ENCODE measurements at places on chromosomes 11 and 22. TPM values are rescaled to one million over a fixed set of nuclear protein-coding genes. Genes with fewer than 3 reads are reported as not detected.

SPON1 gene
- 18.3 TPM for total RNA-seq

FXYD2 gene
- total RNA-seq = not detected

MS4A15 gene
- total RNA-seq = not detected

ANKK1 gene
- total RNA-seq = under 0.01 TPM

SLN gene
- not detected for total RNA-seq

VWCE gene
- total RNA-seq = 1.7 TPM

DEPDC7 gene
- 7.4 TPM for total RNA-seq

KCNJ1 gene
- total RNA-seq = not detected

PHOX2A gene
- not detected for total RNA-seq

XKR3 gene
- not detected for total RNA-seq

TMEM86A gene
- total RNA-seq = 0.83 TPM

TMPRSS4 gene
- total RNA-seq = not detected

LRRC74B gene
- not detected for total RNA-seq

IGLL1 gene
- not detected for total RNA-seq

SCGB1D2 gene
- total RNA-seq = not detected

KRTAP5-1 gene
- total RNA-seq = not detected

KLHL35 gene
- 3.0 TPM for total RNA-seq

OR52A1 gene
- total RNA-seq = not detected

PRRG4 gene
- total RNA-seq = under 0.01 TPM

USP2 gene
- total RNA-seq = 0.09 TPM

CCDC87 gene
- total RNA-seq = 0.28 TPM

TTC36 gene
- total RNA-seq = 0.46 TPM

OR10A2 gene
- not detected for total RNA-seq

CALCB gene
- not detected for total RNA-seq

SHANK3 gene
- total RNA-seq = 0.57 TPM

GAB4 gene
- total RNA-seq = not detected

PYGM gene
- total RNA-seq = 3.1 TPM

SPTBN2 gene
- total RNA-seq = 0.43 TPM

KIAA1671 gene
- total RNA-seq = 0.83 TPM

BIK gene
- total RNA-seq = not detected

OR4C12 gene
- total RNA-seq = not detected

C22orf23 gene
- 0.14 TPM for total RNA-seq

CEND1 gene
- 0.85 TPM for total RNA-seq

ACTN3 gene
- total RNA-seq = 0.14 TPM

HOATZ gene
- not detected for total RNA-seq

PLAAT5 gene
- total RNA-seq = 0.09 TPM

MRGPRX2 gene
- total RNA-seq = not detected
